NCI-H2081 treated with DMSO at 0.1 percent for 48 hours (cell line): ENCODE measurements at places on chromosomes 7 and 10.

DNA sequence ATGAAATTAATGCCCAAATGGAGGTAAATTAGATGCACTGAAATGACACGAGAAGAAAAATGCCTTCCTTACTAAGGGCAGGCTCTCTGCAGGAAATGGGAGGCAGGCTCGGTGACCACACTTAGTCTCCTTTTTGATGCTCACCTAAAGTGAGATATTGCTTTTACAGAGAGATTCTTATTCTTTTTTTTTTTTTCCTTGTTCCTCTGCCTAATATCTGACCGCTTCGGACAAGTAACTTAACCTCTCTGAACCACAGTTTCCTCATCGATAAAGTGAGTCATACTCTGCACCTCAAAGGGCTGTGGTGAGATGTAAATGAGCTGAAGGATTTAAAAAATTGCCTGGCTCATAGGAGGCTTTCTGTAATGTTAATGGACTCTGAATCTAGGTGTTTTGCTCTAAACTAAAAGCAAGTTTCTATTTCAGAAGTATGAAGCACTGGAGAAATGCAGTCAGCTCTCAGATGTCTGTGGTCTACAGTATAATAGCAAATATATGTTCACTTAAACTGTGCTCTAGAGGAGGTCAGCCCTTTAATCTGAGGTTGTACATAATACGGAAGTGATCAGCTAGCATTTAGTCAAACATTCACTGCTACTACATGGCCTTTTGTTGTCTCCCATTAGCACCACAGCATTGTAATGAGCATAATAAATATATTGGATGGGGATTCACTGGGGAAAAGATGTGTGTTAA is 23.2 kb downstream of the NKX2-3 start:
- DNase-seq = no peak

DNA sequence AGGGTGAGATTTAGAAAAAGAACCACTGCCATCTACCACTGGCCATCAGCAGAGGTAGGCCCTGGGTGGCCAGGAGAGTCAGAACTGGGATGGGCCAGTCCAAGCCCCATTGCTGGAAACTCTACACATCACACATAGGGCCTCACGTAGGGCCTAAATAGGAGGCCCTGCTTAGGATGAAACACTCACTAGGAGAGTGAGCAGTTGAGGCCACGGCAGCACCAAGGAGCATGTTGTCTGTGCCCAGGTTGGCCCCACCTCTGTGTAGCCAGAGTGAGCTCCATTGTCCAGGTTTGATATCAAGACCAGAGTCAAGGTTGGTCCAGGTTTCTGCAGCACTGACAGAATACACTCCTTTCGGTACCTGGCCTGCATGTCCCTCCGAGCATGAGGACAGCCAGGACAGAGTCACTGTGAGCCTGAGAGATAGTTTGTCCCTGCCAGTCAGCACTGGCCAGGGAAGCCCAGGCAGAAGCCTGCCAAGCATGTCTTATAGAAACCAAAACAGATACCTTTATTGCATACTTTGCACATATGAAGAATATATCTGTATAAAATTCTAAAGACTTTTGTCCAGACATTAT is 77.9 kb upstream of the CAMK2B start:
- DNase-seq = no peak

DNA sequence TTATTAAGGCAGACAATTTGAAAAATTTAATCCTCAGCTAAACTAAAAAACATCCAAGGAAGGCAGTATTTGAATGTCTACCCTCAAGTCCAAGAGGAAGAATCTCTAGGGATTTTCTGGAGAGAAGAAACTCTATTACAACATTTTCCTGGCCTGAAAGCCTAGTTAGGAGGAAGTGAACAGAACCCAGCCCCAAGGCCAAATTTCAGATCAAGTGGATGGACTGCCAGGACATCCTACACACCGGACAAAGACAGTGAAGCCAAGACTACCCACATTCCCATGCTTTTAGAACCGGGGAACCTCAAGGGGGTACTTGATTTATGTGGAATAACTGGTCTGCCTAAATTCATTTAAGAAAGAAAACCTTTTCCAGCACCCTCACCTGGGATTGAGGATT is 108.9 kb upstream of the MEOX2 start:
- DNase-seq = no peak

DNA sequence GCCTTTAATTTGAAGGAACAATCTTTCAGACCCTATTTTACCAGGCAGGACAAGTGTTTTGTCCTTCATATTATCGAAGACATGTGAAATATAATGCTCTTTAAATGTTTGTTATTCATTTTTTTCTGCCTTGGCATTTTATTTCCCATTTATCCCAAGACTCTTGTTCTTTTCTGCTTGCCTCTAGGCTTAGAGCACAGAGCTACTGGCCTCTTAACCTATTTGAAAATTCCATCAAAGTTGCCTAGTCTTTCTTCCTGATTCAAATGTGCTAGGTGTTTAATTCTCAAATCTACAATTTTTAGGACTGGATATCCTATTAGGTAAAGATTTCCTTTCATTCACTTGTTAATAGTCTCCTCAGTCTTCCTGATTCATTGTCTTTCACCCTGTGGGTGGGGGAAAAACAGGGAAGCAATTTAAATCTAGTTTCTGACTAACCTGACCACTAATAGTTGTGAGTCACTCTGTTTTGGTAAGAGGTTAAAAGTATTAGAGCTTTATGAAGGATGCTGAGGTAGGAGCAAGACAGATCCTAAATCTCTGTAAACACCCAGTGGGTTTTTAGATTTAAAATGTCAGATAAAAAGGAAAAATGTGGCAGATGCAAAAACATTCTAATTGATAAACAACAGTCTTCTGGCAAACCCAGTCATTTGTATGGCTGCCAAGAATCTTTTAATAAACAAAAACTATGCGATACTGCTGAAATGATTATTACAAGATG is 1.5 kb downstream of the LIPK start:
- no peak for DNase-seq

DNA sequence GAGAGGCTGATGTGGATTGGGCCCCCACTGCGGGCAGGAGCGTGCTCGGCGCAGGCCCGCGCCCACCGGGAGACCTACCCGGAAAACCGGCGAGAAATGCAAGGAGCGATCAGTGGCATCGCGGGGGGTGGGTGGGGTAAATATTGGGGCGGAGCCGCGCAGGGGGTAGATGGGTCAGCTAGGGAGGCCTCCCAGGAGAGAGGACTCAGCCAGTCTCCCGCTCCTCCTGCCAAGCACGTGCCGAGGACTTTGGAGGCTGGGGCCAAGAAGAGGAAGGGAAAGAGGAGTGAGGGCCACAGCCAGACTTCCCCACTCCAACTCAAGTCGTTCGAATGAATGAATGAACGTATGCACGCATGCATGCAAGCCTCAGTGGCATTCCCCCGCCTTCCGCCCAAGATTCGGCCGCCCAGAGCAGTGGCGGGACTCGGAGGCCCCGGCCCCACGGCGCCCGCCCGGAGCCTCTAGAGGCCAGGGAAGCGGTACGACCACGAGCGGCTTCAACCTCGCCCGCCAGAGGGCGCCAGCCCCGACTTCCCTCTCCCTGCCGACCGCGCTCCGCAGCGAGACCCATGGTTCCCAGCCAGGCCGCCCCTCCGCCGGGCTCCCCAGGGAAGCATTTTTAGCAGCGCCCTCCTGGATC is 3.6 kb downstream of the NPM3 start:
- DNase-seq = no peak

GRCh38 chr7:30980194-30980593 is 16.4 kb downstream of the GHRHR start:
- DNase-seq = no peak

DNA sequence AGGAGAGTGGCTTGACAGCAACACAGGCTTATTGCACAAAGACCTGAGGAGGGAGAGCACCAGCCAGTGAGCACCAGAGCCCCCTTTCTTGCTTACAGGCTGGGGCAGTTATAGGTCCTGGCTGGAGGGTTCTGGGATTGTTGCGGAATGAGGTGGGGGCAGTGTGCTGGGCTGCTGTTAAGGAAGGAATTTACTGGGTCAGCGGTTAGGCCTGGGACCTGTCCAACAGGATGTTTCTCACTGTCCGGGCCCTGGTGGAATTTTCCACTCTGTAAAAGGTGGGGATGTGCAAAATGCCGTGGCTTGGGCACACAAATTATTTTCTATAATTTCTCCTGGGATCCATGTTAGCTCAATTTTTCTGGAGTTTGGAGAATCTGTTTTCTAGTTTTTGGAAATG is 757.3 kb downstream of the TYW1 start:
- no peak for DNase-seq

DNA sequence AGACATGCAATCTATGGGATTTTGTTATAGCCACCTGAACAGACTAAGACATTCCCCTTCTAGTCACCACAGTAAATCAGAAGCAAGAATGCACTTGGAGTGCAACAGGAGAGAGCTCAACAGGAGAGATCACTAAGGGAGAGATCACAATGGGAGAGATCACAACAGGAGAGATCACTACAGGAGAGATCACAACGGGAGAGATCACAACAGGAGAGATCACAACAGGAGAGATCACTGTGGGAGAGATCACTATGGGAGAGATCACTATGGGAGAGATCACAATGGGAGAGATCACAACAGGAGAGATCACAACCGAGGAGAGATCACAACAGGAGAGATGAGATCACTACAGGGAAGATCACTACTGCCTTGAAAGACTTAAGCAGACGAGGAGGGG is 238.5 kb upstream of the PITRM1 start:
- DNase-seq = no peak

- no peak for DNase-seq
These were observed 23.5 kb upstream of the UCMA start for GRCh38 chr10:13257621-13258140.
